Stimulated activated CD4-positive, alpha-beta T cell treated with anti-CD3 and anti-CD28 coated beads, Interleukin-1b, Interleukin-23, amount 100 ng/mL, for 1 hour (primary cell): ENCODE measurements at places on chromosomes 6 and 20.

GRCh38 chr20:36461600-36462439, 79.5 kb upstream of the MYL9 start:
- DNase-seq = no peak

DNA sequence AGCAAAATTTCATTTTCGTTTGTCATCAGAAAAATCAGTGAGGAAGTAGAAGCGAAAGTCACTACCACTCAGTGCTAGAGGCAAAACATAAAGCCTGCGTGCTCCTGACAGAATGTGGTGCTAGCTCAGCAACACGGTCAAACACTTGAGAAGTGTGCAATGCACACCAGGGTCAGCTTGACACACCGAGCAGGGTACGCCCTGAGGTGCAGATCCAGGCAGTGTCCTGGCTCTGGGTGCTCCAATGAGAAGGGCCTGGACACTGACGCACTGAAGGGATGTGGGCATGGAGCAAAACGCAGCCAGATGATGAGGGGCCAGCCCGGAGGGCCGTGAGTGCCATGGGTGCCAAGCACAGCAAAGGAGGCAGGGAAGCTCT, 5.9 kb downstream of the RNASET2 start:
- no peak for DNase-seq

- DNase-seq = no peak
Observed at GRCh38 chr6:15770347-15771143, 107.7 kb upstream of the DTNBP1 start.

- DNase-seq = no peak
Observed at GRCh38 chr6:39452306-39453145, 130.0 kb upstream of the KCNK16 start.

DNA sequence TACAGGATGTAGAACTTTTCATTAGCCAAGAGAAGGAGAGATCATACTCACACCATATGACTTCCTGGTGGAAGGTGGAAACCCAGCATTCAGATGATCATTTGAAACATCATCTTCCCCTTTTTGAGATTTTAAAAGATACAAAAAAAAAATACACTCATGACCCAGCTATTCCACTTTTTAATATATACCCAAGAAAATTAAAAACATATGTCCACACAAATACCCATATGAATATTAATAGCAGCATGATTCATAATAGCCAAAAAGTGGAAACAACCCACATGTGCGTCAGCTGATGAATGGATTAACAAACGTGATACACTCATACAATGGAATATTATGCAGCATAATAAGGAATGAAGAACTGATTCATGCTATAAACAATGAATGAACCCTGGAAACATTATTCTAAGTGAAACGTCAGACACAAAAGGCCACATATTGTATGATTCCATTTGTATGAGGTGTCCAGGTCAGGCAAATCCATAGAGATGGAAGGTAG, 130.0 kb upstream of the SGK1 start:
- no peak for DNase-seq

DNA sequence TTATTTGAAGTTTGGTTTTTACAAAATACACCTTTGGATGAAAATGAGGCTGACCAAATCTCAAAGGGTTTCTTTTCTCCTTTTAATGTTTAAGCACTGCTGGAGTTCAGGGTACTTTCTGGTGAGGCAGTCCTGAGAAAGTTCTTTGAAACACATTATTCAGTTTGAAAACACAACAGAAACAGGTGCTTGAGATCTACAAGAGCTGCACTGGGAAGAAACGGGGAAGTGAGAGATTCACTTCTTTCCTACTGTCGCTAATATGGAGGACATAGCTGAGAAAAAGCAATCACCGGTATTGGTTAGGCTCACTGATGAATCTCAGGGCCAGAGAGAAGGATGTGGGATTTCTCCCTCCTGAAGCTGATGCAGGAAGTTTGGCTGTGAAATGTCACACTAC, 22.9 kb upstream of the TMEM170B start:
- DNase-seq = no peak

DNA sequence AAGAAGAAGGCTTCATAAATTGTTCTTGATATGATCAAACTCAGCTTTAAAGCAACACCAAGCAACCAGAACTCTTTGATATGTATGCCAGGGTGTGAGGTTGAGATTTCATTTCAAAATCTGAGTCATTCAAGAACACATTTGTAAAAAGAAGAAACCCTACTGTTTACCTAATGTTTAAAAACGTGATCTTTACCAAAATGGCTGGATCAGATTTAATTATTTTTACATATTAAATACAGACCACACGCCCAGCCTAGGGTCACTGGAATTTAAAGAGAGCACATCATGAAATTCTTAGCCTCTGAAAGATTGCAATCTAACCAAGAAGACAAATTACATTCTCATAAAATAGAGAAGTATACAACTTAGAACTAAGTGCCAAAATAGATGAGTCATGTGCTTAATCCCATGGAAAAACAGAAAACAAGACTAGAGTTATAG, 206.8 kb upstream of the SMLR1 start:
- DNase-seq = no peak

- no peak for DNase-seq
Observed at GRCh38 chr6:34236131-34236442, 586 bp upstream of the HMGA1 start.

DNA sequence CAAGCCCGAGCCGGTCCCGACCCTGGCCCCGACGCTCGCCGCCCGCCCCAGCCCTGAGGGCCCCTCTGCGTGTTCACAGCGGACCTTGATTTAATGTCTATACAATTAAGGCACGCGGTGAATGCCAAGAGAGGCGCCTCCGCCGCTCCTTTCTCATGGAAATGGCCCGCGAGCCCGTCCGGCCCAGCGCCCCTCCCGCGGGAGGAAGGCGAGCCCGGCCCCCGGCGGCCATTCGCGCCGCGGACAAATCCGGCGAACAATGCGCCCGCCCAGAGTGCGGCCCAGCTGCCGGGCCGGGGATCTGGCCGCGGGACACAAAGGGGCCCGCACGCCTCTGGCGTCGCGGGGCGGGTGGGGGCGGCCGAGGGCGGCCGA, 37.5 kb downstream of the YTHDF1 start:
- DNase-seq = no peak

GRCh38 chr20:59804347-59804746, 129.1 kb downstream of the SYCP2 start:
- DNase-seq = no peak

DNA sequence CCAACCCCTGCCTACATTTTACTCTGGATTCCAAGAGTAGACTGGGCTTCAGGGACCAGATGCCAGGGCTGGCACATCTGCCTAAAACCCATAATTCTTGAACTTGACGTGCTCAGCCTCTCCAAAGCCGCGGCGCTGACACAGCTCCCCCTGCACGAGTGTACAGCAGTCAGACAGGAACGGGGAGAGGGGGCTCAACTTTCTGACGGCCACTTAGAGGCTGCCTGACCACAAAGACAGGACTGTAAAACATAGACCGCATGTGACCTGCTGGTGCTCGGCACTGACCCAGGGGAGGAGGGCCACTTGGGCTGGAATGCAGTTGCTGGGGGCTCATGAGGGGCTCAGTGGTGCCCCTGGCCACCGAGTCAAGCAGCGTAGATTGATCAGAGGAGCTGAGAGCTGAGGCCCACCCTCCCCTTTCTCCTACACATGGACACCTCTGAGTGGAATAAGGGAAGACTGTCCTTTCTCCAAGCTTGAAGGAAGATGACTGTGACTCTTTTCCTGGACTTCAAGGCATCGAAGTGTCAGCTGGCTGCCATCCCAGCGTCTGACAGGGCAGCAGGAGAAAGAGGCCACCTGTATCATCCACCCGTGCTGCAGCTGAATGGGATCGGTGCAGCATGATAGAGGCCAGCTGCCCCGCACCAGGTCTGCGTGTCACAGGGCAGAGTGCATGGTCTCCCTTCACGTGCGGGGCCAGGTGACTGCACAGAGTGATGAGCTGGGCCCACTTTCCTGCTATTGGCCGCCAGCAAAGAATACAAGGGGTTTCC, 171.3 kb upstream of the AGPAT4 start:
- DNase-seq = no peak

DNA sequence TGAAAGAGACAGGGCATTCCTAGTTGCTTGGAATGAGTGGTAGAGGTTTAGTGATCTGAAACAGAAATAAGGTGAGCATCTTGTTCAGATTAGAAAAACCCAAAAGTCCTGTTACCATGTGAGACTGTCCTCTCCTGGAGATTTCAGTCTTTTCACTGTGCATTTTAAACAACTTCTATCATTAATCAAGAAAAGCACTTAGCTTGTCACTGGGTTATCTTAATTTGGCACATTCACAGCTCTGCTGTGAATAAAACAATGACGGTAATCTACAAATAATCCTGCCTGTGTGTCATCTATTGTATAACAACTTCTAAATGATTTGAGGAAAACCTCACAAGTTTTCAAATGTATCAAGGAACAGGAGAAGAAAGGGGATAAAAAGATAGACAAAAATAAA, 9.5 kb upstream of the SMIM8 start:
- DNase-seq = no peak

DNA sequence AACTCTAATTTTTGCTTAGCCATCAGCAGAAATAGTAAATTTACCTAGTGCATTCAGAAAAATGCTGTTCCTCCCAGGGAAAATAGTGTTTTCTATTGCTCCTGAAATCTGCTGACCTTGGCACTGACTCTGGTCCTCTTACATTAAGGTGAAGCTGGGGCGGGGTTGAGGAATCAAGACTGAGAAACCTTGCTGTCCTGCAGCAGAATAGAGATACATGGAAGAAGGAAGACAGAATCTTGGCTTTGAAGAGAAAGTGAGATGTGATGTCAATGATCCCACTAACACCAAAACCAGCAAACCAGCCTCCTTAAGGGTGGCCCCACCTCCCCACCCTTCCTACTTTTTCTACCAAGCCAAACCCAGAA, 840 bp upstream of the LY86 start:
- no peak for DNase-seq

- DNase-seq = no peak
Observed at GRCh38 chr6:48110436-48111142, 408 bp downstream of the PTCHD4 start.

DNA sequence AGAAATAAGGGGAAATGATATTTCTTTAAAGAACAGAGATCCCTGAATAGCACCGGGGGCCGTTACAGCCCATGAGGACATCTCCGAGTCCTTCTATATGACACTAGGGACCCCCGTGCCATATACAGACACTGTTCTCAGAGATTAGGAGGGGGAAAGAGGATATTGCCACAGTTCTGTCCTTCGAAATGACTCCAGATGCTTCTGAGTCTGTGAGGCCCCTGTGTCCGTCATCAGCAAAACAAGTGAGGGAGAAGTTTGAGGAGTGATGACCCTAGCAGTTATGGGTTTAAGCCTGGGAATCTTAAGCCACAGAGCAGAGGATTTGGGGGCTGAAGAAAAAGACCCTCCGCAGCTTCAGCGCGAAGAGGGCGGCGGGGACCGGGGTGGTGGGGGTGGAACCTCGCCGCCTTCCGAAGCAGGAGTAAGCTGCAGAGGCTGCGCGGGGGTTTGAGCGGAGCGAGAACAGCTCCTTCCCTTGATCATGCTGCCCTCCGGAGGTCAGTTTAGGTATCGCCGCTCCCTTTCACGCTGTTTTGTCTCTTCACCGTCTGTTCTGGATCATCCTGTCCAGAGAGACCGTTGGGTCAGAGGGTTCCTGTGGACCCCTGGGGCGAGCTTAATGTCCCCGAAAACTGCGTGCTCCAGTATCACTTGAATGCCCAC, 23.6 kb downstream of the VPS52 start:
- peak; percentile 93 for DNase-seq

GRCh38 chr6:53056273-53056672, 8.9 kb upstream of the FBXO9 start:
- DNase-seq = no peak

GRCh38 chr6:105313211-105313610, 89.7 kb downstream of the PREP start:
- DNase-seq = no peak

GRCh38 chr6:169604076-169604475, 97.8 kb downstream of the WDR27 start:
- no peak for DNase-seq

DNA sequence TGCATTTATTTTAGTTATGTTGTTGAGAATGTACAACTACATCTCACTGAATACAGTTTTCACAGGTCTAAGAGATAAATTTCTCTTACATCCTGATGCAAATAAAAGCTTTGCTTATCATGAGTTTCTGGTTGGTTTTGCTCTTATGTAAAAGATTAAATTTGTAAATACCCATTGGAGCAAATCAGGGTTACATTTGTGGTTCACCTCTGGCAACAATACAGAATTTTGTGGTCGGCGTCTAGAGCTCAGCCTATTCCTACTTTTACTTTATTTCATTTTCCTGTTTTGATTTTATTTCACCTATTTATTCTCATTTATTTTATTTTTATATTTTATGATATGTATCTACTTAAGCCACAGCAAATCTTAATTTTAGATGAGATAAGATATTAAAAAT, 271.9 kb upstream of the MARCKS start:
- DNase-seq = no peak

DNA sequence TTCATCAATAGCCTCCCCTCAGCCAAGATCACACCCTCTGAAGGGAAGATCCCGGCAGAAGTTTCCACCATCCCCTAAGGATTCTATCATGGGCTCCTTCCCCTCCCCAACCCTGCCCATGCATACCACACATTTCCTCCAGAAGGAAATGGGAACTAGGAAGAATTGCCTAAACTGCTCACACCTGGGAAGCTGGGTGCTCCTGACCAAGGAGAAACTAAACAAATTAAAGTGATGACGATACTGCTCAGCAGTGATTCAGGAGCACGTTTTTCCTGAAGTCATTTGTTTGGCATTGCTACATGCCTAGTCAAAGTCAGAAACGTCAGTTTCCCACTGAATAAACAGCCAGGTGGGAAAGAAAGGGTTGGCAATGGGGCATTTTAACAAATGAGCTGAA, 136.1 kb upstream of the CDYL start:
- no peak for DNase-seq

- DNase-seq = no peak
Observed at GRCh38 chr6:140540743-140541142, 1166.3 kb upstream of the CITED2 start.

DNA sequence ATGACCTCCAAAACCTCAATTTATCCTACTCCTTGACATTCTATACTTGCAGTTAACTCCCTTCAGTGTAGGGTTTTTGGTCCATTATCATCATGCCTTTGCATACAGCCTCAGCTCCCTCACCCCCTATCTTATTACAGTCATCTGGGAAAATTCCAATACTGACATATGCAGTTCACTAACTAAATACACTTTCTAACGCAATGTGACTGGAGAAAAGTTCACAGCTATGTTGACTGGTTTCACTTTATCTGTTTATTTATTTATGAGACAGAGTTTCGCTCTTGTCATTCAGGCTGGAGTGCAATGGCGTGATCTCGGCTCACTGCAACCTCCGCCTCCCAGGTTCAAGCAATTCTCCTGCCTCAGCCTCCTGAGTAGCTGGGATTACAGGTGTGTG, 64.9 kb downstream of the CRYBG1 start:
- no peak for DNase-seq

- no peak for DNase-seq
Observed at GRCh38 chr6:10960171-10960570, 73.3 kb downstream of the SYCP2L start.

DNA sequence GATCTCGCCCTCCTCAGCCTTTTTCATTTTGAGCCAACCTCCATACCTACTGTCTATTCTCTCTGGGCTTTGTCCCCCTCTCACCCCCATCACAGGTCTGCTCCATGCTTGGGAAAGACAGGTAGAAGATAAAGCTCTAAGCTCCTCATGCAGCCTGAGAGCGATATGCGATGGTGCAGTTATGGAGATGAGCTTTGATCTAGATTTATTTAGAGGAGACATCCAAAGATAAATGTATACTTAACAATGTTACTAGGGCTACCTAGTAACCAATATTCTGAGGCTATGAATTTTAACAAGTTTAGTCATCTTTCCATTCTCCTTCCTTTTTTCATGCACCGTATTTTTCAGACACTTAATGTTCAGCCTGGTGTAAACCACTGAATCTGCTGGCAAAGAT, 95.3 kb downstream of the TRDN start:
- DNase-seq = no peak

- no peak for DNase-seq
Observed at GRCh38 chr6:90719321-90720195, 132.7 kb upstream of the MAP3K7 start.
